ENCODE measurements at places on chromosomes 5 and 9.

GRCh38 chr9:123590499-123590898 lies 234.5 kb downstream of the CRB2 start:
- no peak for DNase-seq

DNA sequence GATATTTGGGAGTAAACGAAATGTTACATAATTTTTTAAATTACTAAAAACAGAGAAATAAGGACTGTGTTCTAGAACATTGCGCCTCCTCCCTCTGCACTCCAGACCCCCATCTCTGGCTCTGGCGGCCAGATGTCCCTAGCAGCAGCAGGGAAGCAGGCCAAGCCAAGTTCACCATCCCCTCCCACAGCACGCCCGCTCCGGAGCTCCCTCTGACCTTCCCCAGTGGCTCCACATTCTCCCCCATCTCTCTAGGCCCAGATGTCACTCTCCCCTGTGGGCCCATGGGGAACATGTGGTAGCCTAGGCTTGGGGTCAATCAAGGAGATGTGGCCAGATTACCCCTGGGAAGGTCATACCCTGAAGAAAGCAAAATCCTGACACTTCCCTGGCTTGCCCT lies 6.3 kb upstream of the WNK2 start:
- DNase-seq, result no peak

DNA sequence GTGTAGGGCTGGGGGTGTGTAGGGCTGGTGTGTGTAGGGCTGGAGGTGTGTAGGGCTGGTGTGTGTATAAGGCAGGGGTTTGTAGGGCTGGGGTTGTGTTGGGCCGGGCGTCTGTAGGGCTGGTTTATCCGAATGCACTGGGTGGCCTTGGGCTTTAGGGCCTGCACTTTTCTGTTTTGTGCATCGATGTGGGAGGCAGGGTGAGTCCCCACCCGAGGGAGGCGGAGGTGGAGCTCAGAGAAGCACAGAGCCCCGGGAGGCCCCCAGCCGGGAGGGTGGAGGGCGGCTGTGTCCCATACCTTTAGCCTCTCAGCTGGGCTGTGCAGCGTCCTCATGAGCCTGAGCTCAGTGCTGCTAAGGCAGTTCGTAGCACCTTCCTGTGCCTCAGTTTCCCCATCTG lies 13.5 kb downstream of the COL5A1 start:
- DNase-seq, result no peak

- no peak for DNase-seq
Measured at GRCh38 chr9:73869264-73869663, 627.9 kb upstream of the RORB start.

DNA sequence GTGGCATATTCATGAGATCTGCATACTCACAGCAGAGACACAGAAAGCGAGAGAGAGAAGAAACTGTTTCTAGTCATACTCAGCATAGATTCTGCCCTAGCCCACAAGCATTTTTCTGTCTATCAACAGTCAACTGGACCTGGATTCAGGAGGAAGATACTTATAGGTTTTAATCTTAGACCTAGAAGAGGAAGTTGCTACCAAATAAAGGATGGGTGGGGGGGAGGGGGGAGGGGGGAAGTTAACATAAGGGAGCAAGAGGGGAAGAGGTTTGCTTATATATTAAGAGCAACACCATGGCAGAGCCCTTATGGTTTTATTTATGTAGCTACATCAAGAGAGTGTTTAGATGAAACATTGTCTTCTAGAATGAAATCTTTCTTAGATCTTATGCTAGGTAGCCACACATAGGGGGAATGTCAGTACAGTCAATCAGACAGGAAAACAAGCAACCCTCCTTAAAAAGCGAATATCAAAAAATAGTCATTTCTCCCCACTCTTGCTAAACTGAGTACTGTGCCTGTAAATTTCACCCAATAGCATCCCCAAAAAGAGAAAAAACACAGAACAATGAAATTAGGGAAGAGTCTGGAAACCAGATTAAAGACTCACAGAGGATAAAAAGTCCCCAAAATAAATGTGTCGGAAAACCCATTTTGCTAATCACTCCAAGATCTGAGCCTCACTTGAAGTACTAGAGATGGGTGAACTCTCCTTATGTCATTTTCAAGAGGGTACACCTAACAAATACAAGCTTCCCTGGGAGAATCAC lies 192.7 kb upstream of the NR4A3 start:
- DNase-seq, result no peak

DNA sequence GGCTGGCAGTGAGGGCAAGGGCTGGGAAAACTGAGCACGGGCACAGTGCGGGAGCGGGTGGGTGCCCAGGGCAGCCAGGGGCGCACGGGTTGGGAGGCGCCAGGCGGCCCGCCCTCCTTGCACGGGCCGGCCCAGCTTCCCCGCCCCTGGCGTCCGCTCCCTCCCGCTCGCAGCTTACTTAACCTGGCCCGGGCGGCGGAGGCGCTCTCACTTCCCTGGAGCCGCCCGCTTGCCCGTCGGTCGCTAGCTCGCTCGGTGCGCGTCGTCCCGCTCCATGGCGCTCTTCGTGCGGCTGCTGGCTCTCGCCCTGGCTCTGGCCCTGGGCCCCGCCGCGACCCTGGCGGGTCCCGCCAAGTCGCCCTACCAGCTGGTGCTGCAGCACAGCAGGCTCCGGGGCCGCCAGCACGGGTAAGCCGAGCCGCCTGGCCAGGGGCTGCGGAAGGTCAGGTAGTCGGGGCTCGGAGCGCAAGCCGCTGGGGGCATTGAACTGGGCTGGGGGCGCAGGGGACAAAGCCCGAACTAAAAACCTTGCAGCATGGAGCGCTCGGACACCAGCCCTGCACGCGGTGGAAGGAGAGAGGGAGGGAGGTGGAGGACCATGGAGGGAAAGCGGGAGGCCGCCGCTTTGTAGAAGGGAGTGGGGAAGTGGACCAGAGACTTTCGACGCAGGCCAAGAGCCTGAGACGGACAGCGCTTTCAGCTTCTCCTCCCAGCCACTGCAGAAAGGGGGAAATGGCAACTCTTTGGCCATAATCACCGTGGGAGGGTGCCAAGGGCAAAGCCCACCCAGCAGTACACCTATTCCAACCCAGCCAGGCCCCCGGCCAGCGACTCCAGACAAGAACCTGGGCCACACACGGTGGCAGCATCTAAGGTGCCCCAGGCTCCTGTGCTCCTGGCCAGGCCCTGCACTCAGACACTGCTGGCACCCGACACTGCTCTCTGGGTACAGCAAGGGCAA lies at the start of gene TGFBI:
Gene TGFBI, plus strand, starts transcription at position 207 of the 961 bp plus-strand sequence. Its CDS starts 68 bp downstream, at position 275.
- no peak for DNase-seq

- DNase-seq, result no peak
Measured at GRCh38 chr5:34505731-34506130, 150.4 kb upstream of the RAI14 start.

DNA sequence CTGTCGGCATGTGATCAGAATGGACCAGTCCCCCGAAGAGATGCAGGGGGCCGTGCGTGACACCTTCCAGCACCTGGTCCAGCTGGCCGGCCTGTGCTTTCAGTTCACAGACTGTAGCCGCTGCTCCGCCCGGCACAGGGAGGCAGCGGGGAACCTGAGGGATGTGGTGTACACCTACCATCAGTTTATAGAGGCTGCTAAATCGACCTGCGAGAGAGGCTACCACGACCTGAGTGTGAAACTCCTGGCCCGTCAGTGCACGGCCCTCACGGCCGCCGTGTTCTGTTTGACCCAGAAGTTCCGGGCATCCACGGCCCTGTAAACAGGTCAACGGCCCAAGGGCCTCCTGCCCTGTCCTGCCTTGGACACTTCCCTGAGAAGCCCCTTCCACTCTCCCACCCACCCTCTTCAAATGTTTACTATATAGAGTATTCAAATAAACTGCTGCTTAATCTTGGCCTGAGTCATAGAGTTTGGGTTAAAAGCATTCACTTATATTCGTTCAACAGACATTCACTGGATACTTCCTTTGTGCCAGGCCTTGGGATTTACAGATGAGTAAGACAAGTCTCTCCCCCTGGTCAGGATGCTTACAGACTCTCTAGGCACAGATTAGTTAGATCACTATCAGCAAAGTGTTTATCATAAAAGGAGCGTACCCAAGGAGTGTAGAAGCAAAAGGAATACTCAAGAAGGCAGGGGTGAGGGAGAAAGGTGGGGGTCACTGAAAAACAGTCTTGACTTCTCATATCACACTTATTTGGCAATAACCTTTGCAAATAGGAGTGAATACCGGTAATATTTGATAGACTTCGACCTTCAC lies 6.9 kb upstream of the TRMT10B start:
- DNase-seq, result no peak

DNA sequence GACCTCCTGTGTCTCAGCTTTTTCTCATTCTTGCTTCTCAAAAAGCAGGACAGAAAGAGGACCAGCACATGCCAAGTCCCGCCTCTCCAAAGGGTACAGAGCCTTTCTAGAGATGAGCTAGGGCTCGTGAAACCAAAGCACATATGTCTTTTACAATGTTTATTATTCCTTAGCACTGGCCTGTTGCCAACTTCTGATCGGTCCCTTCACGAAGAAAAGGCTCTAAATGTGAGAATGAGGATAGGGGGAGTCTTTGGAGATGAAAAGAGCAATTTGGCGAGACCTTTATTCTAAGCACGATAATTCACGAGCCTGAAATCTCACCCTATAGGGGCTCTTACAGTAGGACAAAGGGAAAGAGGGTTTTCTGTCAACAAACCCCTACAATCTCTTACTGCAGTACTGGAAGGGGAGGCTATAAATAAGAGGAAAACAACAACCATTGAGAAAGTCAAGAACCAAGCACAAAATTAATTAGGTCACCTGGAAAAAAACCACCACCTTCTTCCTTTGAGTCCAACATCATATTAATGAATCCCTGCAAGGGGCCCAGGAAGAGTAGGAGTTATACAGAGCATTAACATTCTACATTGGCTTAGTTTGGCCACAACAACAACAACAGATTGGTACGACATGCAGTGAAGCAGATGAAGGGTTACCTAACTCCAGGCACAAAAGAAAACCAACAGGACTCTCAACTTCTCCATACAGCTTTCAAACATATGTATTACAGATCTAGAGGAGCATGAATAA lies 309.5 kb downstream of the PDE4D start:
- no peak for DNase-seq

GRCh38 chr5:6434731-6435130 lies 13.9 kb upstream of the UBE2QL1 start:
- no peak for DNase-seq

GRCh38 chr5:119402555-119402954 lies 46.7 kb downstream of the TNFAIP8 start:
- DNase-seq, result no peak

DNA sequence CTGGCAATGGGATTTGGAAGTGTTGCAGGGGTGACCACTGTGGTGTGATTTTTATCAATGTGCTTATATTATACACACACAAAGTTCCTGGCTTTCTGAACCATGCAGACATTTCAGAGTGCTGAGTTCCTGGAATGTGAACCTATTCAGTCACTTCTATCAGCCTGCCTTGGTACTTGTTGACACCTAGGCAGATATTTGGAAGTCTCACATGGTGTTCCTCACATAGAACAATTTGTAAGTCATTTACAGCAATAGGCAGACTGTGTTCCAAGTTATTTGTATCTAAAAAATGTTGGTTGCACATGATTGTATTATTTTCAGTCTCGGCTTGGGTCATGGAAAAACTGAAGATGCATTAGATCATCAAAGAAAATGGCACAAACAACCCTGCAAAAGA lies 182.2 kb downstream of the SREK1 start:
- no peak for DNase-seq

GRCh38 chr5:111810112-111810511 lies 53.1 kb upstream of the NREP start:
- no peak for DNase-seq

DNA sequence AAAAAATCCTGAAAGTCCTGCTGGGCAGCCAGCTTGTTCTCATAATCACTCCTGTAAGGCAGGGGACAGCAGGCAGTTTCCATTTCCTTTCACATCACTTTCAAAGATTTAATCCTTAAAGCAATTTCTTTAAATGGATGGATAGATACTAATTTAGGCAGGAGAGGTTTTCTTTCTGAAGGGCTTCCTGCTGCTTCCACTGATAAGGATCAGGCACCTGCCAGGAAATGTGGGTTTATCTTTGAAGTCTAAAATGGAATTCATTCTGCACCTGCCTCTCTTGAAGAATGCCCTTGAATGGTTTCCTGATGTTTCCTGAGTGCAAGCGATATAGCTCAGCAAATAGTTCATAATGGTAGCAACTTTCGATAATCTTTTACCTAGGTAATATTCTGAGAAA lies 64.5 kb downstream of the STARD4 start:
- DNase-seq, result no peak

GRCh38 chr5:36173426-36173825 lies 21.5 kb downstream of the SKP2 start:
- no peak for DNase-seq

GRCh38 chr9:137705906-137706305 lies 87.1 kb downstream of the EHMT1 start:
- no peak for DNase-seq

DNA sequence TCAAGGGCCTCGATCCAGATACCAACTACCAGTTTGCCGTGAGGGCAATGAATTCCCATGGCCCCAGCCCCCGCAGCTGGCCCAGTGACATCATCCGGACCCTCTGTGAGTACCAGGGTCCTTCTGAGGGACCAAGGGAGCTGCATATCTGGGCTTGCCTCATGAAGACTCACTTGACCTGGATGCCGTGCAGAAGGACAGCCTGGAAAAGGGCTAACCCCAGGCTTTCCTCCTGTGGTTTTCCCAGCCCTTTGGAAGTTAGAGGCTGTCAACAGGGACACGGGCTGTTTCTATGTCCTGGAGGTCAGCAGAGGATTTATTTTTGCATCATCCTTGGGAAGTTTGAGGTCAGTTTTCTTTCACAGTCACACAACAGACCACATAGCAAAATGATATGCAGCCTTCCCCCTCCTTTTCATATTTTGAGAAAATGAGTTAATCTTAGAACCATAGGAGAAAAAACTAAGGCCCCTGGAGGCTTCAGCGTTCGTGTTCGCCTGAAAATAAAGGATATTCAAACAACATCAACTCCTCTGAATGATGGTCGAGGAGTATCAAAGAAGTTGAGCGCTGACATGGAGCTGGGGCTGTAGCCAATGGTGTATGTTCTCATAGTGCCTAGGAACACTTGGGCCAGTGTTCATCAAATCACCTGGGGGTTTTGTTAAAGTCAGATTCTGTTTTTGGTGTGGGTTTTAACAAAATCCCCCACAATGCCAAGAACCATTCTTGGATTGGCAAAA lies 112.2 kb downstream of the EGFLAM start:
- no peak for DNase-seq

GRCh38 chr5:136064510-136064909 lies 35.7 kb downstream of the TGFBI start:
- no peak for DNase-seq

GRCh38 chr5:65440456-65440855 lies 41.3 kb downstream of the ADAMTS6 start:
- DNase-seq, result no peak

GRCh38 chr5:67375606-67376005 lies 179.0 kb upstream of the CD180 start:
- DNase-seq, result no peak

GRCh38 chr9:34635556-34635955 lies 2.0 kb downstream of the SIGMAR1 start:
- DNase-seq, result no peak

- DNase-seq, result no peak
Measured at GRCh38 chr5:98099448-98100105, 673.9 kb upstream of the RGMB start.

GRCh38 chr5:13919786-13920185 lies 24.7 kb downstream of the DNAH5 start:
- DNase-seq, result no peak

Data from fibroblast of skin of left quadriceps (primary cell).